ENCODE measurements at places on chromosomes 7 and 10.
A peak's percentile ranks its signal among the peaks of the same experiment; 100 is the strongest.

DNA sequence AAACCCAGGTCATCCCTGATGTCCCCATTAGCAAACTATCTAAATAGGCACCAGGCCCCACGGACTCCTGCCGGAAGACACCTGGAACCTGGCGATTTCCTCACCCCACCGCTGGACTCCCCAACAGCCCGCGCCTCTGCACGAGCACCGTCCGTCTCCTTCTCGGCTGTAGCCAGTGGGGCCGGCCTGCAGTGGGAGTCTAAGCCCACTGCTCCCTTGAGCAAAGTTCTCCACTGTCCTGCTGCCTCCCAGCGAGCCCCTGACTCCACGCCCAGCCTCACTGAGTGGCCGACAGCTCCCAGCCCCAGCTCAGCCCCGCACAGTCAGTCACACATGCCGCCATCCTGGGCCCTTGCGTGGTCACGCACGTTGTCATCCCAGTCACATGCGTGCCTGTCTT lies 211.3 kb upstream of the PPP2R2D start:
- no peak for DNase-seq

GRCh38 chr10:62108759-62109586 lies 159.7 kb downstream of the RTKN2 start:
- no peak for DNase-seq

DNA sequence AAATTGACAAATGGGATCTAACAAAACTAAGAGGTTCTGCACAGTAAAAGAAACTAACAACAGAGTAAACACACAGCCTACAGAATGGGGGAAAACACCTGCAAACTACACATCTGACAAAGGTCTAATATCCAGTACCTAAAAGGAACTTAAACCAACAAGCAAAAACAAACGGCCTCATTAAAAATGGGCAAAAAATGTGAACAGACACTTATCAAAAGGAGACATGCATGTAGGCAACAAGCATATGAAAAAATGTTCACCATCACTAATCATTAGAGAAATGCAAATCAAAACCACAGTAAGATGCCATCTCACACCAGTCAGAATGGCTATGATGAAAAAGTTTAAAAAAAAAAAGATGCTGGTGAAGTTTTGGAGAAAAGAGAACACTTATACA lies 197.4 kb downstream of the KBTBD2 start:
- no peak for DNase-seq

- peak; percentile 66 for DNase-seq
These were observed 36.7 kb downstream of the ASNS start for GRCh38 chr7:97835296-97836138.

DNA sequence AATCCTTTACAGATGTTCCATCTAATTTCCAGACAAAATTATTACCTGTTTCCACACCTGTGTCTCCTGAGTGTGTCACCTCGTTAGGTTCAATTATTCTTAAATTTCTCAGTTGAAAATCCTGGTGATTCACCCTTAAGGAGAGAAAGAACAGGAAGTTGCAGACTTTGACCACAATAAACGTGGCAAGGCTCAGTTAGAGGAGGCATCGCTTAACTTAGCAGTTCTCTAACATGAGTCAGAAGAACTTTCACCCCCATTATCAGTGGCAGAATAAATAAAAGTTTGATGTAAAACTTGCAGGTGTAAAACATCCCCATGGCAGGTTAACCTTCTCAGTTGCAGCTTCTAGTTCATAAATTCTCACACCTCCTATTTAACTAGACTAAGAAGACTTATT lies 8.3 kb downstream of the XPNPEP1 start:
- peak; percentile 96 for DNase-seq

GRCh38 chr7:120703585-120704240 lies 154.2 kb downstream of the TSPAN12 start:
- no peak for DNase-seq

DNA sequence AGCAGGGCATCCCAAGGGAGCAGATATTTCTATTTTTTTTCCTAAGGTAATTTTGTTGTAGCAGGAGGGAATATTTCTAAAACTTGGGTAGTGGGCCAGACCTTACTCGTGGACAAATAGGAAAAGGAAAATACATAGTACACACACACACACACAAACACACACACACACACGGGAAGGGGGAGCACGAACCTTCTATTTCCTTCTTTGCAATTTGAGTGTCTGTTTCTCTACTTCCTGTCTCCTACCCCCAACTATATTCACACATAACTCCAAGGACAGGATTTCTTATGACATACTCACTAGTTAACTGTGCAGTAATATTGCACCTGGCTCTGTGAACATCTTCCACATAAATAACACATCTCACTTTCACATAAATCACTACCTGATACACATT lies 4.4 kb downstream of the LDB1 start:
- peak; percentile 53 for DNase-seq

DNA sequence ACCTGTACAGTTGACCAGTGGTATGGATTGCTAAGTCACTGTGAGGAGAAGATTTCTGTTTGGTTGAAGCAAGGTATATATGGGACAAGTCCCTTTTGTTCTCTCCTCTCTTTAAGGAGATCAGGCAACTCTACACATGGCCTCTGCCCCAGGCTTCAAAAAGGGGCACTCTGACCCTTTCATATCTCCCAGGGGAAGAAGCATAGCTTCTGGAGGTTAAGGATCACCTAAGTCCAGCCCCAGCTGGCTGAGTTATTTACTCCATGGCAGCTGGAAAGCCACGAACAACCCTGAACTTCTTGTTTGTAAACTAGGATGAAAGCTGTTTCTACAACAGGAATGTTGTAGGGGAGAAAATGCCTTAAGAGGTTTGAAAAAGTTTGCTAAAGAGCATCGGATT lies 129.2 kb upstream of the FEZF1 start:
- DNase-seq: no peak

DNA sequence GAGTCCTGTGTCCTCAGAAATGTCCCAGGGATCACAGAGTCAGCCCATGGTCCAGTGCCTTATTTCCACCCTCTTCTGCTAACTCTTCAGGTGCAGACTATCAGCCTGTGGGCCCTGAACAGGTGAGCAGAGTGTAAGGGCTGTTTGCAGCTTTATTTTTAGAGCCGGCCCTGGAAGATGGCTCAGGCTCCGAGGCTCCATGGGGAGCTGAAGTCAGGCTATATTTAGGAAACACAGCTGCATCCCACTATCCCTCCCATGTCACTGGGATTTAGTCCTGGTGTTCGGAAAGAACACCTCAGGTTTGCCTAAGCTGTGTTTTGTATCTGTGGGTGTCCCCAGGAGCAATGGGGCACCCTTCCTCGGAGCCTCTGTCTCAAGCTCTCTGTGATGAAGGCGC lies 126.9 kb downstream of the RPS24 start:
- no peak for DNase-seq

- peak; percentile 63 for DNase-seq
These were observed 28.1 kb downstream of the EPHB4 start for GRCh38 chr7:100799037-100799896.

- no peak for DNase-seq
These were observed 77.3 kb downstream of the GRK5 start for GRCh38 chr10:119284679-119285096.

GRCh38 chr10:71835671-71836595 lies 15.1 kb downstream of the PSAP start:
- DNase-seq: peak; percentile 76

DNA sequence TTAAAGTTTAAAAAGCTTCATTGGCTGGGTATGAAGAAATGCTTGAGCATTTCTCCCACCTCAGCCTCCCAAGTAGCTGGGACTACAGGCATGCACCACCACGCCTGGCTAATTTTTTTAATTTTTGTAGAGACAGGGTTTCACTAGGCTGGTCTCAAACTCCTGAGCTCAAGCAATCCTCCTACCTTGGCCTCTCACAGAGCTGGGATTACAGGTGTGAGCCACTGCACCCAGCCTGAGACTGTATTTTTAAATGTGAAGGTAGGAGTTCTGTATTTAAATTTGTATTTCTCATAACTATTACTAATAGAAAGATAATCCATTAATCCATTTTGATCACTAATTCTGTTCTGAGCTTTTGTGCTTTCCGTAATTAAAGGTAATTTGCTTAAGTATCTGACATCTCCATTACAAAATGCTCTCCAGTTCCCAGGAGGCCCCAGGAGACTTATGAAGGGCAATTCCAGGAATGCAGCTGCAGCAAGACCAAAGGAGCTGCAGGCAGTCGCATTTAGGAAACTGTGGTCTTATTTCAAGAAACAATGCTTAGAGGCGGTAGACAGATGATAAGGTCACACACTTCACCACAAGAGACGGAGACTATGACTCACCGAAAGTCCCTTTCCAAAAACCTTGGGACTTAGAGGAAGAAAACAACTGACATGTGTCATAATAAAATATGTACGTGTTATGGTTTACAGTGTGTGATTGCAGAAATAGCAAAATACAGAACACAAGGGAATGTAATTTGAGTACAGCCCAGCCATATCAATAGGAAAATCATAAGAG lies 23.3 kb downstream of the YAE1 start:
- peak; percentile 98 for DNase-seq

DNA sequence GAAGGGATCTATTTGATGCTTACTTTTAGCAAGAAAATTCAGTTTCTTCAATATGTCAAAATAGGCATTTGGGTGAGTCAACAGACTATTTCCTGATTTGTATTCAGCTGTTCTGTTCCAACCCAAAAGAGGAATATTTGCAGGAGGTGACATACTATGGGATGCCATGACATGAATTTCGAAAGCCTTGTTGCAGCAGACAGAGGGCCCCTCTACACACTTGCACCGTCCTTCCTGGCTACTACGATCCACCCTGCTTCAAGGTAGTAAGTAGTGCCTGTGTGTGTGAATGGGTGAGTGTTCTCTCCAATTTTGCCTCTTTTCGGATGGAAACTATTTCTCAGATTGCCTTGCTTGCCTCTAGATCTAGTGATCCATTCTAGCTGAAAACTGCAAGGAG lies 413.0 kb upstream of the ADARB2 start:
- no peak for DNase-seq

DNA sequence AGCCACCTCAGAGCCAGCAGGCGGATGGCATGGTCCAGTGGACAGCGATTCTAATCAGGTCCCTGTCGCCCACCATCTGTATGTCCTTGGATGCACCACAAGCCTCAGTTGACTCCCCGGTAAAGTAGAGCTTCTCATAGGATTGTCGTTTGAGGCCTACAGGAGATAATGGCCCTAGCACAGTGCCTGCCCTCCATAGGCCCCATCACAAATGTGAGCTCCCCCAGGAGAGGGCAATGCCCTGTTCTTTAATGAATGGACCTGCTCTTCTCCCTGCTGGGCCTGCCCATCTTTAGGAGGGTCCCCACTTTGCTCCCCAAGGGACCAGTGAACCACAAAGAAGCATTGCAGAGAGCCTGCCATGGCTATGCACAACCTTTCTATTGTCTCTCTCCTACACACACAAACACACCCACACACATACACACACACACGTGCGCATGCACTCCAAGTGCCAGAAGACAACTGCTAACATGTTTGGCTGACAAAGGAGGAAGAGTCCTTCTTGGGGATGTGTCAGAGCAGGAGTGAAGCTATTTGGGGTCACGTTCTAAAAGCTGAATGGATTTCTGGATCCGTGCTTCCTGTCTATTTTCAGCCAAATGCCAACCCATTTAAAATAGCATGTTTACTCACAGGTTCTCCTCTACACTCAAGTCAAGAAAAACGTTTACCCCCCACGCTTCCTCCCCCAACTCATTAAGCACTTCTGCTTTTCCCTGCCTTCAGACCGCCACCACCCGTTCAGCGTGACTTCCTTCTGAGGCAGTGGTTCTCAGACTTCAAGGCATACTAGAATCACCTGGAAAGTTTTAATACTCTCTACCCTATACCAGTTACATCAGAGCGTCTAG lies 196.1 kb downstream of the GRID1 start:
- no peak for DNase-seq

- DNase-seq: peak; percentile 10
These were observed 1.7 kb upstream of the TNKS2 start for GRCh38 chr10:91796331-91797047.

DNA sequence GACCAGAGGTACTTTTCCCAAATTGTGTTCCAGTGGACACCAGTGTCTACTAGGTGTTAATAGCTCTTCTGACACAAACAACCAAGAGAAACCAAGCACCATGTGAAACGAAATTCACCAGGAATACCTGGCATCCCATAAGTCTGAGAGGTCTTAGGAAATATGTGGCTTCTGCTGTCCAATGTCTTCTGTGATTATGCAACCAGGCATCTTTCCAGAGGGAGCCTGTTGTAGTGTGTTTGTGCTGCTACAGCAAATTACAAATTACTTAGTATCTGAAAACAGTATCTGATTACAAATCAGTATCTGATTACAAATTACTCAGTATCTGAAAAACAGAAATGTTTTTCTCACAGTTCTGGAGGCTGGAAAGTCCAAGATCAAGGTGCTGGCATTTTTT lies 133.6 kb upstream of the NPVF start:
- DNase-seq: no peak

DNA sequence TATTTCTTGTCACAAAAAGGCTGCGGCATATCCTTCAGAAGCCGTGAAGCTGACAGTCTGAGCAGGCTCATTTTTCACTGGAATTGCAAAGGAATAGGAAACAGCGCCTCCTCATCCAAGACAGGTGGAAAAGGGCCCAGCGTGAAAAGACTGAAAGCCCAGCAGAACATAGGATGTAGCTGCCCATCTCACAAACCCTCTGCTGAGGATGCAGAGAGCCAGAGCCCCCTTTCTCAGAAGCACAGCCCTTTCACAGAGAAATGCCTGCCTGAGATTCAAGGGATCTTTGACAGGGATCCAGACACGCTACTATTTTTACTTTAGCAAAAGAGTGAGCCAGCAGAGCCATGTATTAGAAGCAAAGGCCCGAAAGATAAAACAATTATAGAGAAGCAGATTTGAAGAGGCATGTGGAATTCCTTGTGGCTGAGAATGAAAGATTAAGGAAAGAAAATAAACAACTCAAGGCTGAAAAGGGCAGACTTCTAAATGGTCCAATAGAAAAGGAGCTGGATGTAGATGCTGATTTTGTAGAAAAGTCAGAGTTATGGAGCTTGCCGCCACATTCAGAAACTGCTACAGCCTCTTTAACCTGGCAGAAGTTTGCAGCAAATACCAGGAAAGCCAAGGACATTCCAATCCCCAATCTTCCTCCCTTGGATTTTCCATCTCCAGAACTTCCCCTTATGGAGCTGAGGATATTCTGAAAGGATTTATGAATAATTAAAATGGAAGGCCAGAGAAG lies 36.9 kb downstream of the GDI2 start:
- peak; percentile 46 for DNase-seq

DNA sequence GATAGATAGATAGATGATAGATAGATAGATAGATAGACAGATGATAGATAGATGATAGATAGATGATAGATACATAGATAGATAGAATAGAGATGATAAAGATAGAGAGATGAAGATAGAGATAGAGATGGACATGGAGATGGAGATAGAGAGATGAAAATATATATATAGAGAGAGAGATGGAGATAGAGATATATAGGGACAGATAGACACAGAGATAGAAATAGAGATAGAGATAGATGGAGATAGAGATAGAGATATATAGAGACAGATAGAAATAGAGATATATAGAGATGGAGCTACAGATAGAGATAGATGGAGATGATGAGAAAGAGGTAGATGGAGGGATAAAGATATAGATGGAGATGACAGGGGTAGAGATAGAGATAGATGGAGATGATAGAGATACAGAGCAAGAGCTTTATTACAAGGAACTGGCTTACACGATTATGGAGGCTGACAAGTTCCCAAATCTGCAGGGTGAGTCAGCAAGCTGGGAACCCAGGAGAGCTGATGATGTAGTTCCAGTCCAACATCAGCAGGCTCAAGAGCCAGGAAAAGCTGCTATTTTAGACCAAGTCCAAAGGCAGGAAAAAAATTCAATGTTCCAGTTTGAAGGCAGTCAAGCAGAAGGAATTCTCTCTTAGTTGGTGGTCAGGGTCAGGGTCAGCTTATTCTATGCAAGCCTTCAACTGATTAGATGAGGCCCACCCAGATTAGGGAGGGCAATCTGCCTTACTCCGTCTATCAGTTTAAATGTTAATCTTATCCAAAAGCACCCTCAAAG lies 37.1 kb downstream of the CAV1 start:
- DNase-seq: no peak
